Right lung (tissue), 10 donors: ENCODE measurements at places on chromosomes 16 and 17.

DNA sequence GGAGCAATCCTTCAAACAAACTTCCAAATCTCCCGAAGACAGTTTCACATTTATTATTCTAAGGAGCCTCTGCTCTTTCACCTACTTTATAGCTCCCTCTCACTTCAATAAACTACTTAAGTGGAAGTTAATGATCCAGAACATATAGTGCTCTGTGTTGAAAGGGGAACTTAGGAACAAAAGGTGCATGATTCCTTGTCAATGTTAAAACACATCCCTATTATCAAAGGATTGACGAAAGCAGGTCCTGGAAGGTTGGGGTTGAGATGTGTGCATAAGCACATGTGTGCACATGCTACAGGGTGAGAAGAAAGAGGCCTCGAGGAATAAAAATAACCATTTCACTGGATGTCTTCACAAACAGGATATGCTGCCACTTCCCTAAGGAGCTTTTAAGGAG is 170.3 kb downstream of the SLC39A11 start:
- DNase-seq = no peak

GRCh38 chr17:10171581-10171981 is 26.8 kb downstream of the GAS7 start:
- DNase-seq = no peak

GRCh38 chr16:8798535-8799157 is 1.0 kb downstream of the PMM2 start:
- DNase-seq = no peak

- DNase-seq = no peak
Observed at GRCh38 chr16:86988920-86989696, 328.1 kb downstream of the C16orf95 start.

DNA sequence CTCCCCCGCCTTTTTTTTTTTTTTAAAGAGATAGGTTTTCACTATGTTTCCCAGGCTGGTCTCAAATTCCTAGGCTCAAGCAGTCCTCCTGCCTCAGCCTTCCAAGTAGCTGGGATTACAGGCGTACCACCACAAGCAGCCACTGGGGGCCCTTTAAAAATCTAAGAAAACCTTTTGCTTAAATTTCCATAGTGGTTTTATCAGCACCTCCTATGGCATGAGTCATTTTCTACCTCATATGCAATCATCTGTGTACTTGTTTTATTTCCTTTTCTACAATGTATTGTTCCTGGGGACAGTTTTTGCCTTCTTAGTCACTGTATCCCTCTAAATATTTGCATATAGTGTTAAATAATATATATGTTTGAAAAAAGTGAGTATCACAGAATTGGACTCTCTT is 29.2 kb downstream of the GNA13 start:
- no peak for DNase-seq

DNA sequence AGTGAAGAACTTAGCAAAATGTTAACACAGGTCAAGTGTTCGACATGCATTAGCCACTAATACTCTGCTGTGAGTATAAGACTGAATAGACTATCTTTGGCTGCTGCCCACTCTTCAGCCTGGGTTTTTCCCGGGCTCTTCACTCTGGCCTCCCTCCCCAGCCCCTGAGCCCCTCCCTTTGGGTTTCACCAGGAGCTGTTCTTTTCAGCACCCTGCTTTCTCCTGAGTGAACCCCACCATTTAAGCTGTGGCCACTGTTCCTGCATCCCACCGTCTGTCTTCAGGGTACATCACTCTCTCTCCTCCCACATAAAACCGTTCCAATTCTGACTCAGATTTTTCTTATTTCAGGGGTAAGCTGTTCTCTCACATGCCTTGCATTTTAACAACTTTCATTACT is 92.0 kb upstream of the ASIC2 start:
- DNase-seq = no peak

GRCh38 chr17:39222866-39223834 is 2.6 kb downstream of the STAC2 start:
- DNase-seq = no peak

DNA sequence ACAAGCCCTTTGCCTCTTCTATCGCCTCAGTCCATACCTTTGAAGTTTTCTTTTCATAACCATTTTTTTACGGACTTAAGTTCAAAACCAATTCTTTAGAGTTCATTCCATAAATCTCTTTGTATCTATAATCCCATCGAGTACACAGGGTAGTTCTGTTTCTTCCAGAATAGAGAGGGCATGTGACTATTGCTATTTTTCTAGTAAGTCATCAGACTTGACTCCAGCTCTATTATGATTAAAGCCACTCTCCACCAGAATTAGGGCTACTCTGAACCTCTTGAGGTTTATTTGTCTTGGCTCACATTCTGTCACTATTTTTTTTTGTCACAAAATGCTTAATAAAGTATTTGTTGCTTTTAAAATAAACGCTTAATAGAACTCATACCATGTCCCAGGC is 191.9 kb upstream of the AXIN2 start:
- DNase-seq = no peak

DNA sequence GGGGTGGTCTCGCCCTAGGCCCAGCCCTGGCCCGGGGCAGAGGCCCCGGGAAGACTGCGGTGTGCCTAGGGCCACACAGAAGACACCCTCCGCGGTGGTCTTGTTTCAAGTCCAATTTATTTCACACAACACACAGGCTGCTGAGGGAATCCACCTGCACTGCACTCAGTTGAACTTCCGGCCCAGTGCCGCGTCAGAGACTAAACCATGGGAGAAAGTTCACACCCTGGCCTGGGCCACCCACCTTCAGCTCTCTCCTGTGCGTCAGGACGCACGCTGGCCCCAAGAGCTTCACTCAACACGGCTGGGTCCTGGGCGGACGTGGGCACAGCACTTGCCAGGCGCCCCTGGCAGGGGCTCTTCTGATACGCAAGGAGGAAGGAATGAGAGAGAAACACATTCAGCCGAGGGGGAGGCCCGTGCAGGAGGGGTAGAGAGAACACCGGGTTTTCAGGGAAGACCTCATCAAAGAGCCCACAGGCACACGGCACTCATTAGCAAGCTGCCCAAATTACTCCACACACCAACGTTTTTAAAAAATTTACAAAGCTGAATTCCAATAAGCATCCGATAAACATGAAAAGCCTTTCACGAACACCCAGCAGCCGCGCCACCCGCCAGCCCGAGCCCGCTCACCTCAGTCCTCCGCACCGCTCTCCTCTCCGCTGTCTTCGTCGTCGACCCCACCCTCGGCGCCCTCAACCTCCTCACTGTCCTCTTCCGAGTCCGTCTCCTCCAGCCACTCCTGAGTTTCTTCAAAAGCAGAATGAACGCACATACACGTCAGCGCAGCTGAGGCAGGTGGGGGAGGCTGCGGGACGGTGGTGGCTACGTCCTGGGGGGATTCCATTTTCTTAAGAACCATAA is 57.8 kb downstream of the KLHDC4 start:
- no peak for DNase-seq

DNA sequence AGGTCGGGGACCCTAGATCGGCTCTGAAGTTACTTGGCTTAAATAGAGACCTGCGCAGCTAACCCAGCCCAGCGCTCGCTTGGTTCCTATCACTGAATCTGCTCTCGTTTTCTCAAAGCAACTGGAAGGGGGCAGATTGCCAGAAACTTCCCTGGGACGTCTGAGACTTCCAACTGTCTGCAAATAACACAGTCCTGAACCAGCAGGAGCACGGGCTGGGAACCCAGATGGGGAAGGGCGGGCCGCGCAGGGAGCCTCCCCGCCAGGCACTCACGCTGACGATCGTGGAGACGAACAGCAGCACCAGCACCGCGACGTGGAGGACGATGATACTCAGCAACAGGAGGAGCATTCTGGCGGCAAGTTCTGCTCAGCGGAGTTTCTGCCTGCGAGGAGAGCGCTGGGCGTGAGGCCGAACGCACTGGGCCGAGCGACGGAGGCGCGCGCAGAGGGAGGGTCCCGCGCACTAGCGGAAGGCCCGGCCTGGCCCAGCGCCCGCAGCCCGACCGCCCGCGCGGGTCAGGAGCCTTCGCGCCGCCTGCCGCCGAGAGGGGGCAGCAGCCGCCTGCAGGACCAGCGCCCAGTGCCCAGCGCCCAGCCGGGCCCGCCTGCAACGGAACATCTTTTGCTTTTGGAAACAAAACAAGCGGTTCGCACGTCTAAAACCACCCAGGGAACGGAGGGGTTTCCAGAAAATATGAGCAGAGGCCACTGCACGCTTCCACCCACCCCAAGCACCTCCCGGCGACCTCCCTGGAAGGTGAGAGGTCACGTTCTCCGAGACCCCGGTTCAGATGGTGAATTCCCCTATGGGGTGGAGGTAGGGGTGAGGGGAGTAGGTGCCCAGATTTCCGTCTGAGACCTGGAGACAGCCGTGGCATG is 4.5 kb downstream of the PMP22 start:
- DNase-seq = peak; percentile 92

- no peak for DNase-seq
Observed at GRCh38 chr17:27423651-27424050, 32.6 kb upstream of the KSR1 start.
